ENCODE measurements at places on chromosomes 4 and X.

GRCh38 chrX:137212078-137212632, 178.4 kb upstream of the GPR101 start:
- no peak for DNase-seq

- DNase-seq = no peak
These were observed 72.2 kb downstream of the ANAPC4 start for GRCh38 chr4:25449270-25449669.

DNA sequence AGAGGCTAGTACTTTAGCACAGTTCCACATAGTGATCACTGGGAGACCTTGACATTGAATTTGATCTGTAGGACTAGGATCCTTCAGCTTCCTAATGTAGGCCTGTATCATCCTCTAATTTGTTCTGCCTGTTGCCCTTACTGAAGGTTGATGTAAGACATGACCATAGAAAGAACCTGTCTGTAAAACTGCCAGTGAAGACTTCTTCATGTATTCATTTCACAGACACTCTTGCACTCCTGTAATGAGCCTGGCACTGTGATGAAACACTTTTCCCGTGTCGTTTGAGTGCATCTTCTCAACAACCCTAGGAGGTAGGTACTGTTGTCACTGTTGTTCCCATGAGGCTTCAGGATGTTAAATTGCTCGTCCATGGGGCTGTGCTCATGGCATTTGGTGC, 14.7 kb downstream of the RAB9A start:
- DNase-seq = no peak

DNA sequence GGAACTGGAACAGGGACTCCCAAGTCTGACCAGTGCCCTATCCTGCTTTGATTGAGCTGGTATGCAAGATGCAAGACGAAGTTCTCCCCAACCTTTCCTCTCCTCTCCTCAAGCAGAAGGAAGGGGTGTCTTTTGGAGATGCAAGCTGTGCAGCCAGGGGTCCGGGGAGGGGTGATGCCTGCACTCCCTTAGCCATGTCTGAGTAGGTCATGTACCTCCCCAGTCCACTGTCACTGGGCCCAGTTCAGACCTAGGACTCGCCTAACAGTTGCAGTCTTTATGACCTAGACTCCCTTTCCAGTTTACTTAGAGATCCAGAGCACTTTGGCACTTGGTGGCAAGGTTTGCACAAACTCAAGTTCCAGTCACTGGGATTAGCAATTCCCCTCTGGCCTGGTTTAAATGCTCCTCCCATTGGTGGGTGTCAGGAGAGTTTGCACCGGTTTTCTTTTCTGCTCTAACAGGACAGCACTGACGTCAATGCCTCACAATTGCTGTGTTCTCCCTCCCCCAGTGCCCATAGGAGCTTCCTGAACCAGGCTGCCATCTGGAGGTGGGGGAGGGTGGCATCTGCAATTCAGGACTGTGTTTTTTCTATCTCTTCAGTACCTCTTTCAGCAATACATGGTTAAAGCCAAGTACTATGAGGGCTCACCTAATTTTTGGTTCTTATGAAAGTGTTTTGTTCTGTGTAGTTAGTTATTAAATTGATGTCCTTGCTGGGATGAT, 782.2 kb downstream of the ARAP2 start:
- DNase-seq = no peak

DNA sequence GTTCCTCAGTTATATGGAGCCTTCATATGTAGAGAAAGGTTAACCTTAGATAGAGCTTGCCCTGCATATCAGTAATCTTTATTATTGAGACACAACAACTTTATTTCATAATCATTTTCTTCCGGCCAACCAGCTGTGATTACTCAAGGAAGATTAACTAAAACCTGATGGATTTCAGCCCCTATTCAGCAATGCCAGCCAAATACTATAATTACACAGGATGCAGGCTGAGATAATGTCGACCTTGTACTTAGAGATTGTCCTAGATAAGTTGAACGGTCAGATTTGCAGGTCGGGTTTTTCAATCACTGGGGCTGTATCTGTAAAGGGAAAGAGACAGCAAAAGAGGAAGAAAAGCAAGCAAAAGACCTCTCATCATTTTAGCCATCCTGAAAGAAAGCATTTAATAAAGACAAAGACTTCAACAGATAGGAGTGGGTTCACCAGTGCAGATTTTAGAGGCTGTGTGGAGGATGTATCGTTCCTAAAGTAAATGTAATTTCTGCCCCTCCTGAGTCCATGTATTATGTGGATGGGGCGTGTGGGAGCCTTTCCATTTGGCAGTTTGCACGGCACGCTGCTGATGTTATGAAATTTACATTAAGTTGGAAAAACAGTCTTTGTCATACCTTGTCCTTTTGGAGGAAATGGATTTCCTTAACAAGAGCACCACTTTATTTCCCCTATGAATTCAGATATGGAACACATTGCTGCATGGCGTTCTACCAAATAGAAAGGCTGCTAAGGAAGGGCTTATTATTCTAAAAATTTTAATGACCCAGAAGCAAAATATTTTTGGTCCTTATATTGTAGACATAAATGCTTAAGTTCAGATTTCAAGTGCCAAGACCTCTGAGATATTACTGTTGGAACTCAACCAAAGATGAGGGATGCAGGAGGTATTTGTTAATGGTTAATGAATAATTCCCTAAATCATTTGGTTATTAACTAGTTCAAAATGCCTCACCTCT, 496.7 kb downstream of the SPRY1 start:
- no peak for DNase-seq

GRCh38 chr4:5198656-5199541, 147.6 kb downstream of the STK32B start:
- DNase-seq = no peak

DNA sequence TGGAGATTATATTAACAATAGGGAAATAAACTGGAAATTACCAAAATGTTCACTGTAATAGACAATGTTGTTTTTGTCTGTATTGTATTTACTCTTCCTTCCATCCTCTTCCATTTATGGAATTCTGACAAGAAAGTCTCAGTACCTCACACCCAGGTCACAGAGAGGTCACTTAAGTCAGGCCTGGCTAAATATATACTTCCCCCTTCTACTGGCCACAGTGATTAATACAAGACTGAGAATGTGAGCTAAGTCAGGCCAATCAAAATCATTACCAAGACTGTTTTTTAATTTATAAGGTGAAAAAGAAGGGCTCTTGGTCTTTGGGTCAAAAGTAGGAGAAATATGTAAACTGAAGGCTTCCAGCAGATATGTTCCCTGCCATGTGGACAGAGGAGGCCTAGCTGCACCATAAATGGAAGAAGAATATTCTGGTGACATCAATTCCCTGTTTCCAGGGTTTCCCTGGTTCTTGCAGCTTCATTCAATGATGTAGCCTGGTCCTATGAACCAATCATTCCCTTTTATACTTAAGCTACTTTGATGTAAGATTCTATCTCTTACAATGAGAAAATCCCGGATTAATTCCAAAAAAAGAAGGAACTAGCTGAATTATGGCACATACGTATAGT, 64.3 kb downstream of the LRBA start:
- no peak for DNase-seq

- no peak for DNase-seq
These were observed 73.5 kb downstream of the HS3ST1 start for GRCh38 chr4:11355226-11355625.

DNA sequence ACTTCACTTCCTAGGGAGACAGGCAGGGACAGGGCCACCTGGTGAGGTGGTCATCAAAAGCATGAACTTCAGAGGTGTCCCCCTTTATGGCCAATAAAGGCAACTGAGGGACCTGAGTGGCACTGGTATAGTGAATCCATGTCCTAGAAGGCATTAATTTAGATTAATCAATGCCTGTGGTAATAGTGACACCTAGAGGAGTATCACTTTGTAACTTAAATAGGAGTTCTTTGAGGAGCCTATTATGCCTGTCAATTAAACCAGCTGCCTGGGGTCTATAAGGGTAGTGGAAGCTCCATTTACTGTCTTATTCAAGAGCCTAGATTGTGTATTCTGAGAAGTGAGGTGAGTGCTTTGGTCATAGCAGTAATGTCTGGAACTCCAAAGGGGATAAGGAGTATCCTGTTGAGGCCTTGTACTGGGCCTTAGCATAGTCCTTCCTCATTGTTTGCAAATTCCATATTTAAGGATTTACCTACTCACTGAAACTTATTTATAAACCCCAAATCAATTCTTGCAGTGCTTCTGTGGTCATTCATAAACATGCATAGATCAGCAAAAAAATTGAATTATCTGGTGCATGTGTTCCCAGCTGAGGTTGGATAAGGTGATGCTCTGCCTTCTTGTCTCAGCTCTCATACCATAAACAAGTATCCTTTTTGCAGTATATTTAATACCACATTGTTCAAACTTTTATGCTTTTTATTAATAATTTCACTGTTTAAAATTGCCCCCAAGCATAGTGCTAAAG, 213.8 kb upstream of the RADX start:
- DNase-seq = no peak

GRCh38 chr4:157591245-157591644, 370.7 kb downstream of the GRIA2 start:
- DNase-seq = no peak

DNA sequence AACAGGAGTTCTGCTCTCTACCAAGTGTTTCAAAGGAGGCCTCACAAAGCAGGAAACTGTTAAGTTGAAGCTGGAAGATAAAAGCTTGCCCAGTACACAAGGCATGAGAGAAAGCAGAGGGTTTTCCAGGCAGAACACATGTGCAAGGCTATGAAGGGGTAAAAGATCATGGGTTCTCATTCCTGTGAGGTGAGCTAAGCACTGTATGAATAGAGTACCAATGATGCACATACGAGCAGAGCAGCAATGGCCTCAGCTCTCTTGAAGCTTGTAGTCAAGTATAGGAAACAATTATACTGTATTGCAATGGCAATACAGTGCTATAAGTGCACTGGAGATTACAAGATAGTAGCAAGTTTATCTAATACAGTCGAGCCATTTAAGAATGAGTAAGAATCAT, 18.0 kb downstream of the TTC29 start:
- no peak for DNase-seq

DNA sequence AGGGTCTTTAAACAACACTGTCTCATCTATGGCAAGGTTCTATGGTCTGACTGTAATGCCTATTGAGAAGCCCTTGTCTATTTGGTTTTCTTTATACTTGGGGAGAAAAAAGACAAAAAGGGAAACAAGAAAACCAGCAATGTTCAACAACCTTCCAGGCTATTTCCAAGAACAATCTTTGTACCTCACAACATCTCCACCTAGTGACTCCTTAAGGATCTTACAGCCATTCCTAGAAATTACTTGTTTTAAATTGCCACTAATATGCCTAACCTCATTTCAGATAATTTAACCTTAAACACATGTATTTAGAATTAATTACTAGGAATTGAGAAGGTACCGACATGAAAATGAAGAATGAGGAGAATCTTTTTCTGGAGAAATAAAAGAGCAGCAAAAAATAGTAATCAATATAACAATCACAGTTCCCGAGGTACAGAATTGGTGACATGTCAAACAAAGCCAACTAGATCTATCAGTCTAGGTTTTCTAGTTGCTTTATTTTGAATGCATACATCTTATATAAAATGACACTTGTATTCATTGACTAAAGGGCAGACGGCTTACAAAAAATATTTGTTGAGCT, 1.6 kb upstream of the RBM46 start:
- DNase-seq = no peak

DNA sequence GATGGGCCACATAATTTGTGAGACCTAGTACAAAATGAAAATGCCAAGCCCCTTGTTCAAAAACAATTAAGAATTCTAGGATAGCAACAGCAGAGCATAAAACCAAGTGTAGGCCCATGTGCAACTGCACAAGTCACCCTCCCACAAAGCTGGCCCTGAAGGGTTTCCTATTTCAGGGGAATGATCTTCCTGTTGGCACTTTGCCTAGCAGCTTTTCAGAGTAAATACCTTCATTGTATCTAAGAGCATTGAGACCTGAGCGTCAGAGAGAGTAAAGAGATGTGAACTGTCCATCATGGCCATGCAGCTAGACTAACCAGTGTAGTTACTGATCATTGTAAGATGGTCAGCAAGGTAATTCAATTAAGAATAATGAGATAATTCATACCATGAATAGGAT, 113.6 kb downstream of the CNKSR2 start:
- no peak for DNase-seq

Measured in stimulated activated CD4-positive, alpha-beta T cell treated with anti-CD3 and anti-CD28 coated beads, Interleukin-4, amount 100 ng/mL, for 1 hour (primary cell).